Left renal pelvis (tissue), 4 donors: ENCODE measurements at places on chromosomes 7 and 10. TPM values are rescaled to one million over a fixed set of nuclear protein-coding genes. Genes with fewer than 3 reads are reported as not detected.

Gene TAF6
- 69.7 TPM for polyA plus RNA-seq

Gene CALN1
- 1.5 TPM for polyA plus RNA-seq

Gene EN2
- 0.23 TPM for polyA plus RNA-seq

- DNase-seq: no peak
These were observed 323.0 kb upstream of the LRGUK start for GRCh38 chr7:133804127-133804526.

- no peak for DNase-seq
These were observed 113.1 kb downstream of the RNF32 start for GRCh38 chr7:156753630-156754029.

DNA sequence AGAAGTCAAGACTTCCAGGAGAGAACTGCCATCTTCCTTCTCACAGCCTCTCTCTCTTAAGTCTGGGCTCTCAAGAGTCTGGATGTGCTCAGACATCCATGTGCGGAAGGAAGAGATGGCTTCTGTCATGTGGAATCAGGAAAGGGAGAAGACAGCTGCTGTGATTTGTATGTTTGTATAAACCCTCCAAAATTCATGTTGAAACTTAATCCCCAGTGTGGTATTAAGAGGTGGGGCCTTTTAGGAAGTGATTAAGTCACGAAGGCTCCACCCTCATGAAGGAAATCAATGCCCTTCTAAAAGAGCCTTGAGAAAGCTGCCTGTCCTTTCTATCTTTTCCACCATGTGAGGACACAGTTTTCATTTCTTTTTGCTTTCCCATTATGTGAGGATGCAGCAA, 73.9 kb upstream of the PTN start:
- DNase-seq: no peak

GRCh38 chr10:78775891-78776290, 292.9 kb upstream of the ZMIZ1 start:
- DNase-seq: no peak

GRCh38 chr10:89639326-89639725, 5.7 kb downstream of the PANK1 start:
- no peak for DNase-seq

DNA sequence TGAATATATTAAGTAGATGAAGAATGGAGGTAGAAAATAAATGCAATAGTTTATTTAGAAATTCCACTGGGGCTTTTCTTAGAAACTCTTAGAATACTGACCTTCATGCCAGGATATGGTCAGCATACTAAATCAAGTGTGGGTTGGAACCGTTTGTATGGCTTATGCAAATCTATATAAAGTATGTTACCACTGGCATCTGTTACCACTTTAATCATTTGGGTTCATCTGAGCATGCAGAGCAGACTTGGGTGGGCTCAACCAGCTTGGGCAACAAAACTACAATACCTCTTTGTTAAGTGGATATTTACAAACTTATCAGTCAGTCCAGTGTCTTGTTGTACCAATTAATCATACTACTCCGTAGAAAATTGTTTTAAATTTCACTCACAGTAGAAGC, 125.8 kb downstream of the CRPPA start:
- DNase-seq: no peak

- DNase-seq: no peak
These were observed 136.5 kb upstream of the UNC5B start for GRCh38 chr10:71075759-71076472.

DNA sequence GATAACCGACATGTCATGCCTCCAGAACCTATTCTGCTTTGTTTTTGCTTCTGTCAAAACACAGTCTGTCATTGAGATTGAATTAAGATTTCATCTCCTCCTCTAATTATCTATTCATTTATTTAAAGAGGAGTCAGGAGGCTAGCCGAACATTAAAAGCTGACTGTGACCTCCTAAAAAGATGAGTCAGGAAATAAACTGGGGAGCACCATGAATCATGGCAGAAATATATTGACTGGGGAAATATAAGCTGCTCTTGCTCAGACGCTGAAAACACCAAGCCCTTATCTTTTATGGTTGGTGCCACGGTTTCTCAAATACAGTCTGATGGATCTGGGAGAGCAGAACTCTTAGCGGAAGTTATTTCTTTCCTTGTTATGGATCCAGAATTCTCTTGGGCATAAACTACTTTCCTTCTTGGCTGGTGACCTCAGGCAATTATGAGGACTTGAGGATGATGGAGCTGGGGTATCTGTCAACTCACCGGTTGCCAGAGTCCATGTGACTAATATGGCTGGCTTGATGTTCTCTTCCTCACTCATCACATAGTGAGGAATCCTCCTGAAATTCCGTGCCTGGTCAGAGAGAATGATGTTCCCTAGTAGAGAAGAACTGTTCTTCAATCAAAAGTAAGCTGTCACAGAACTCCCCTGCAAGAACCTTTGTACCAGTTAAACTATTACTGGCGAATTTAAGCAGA, 307.6 kb upstream of the PHYHIPL start:
- DNase-seq: no peak

DNA sequence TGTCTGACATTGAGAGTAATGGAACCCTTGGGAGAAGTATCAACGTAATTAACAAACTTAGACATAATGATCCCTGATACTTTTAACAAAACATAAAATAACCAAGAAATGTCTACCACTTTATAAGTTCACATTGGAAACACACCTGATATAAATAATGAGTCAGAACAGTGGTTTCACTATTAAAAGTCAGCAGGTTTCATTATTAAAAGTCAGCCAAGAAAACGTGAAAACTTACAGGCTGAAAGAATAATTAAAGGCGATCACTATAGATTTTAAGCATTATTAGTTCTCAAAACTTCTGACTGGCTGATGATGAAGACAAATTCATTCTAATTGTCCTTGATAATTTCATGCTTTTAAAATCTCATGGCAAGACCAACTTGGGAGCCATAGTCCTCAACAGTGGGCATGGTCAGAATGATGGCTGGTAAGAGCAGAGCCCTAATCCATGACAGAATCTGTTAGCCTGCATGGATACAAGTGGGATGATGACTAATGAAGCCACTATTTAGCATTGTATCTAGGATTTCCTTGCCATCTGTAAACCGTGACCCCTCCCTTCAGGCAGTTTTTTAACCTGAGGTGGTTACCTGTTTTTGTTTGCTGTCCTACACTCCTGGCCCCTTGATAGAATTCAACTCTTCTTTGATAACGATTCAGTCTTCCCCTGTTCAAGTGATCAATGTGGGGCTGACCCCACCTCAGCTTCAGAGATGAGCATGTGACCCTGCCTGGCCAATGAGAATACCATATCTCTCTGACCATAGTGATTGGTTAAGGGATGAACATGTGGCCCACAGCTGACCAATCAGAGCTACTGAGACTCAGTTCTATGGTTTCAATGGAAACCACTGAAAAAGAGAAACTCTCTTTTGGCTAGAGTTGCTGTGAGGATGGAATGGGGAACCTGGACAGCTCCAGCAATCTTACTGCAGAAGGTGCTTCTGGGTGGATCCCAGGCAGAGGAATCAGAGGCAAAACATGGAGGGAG, 151.0 kb downstream of the PLPP4 start:
- DNase-seq: no peak

- DNase-seq: peak; percentile 56
These were observed 11.7 kb downstream of the NOBOX start for GRCh38 chr7:144391823-144392255.

DNA sequence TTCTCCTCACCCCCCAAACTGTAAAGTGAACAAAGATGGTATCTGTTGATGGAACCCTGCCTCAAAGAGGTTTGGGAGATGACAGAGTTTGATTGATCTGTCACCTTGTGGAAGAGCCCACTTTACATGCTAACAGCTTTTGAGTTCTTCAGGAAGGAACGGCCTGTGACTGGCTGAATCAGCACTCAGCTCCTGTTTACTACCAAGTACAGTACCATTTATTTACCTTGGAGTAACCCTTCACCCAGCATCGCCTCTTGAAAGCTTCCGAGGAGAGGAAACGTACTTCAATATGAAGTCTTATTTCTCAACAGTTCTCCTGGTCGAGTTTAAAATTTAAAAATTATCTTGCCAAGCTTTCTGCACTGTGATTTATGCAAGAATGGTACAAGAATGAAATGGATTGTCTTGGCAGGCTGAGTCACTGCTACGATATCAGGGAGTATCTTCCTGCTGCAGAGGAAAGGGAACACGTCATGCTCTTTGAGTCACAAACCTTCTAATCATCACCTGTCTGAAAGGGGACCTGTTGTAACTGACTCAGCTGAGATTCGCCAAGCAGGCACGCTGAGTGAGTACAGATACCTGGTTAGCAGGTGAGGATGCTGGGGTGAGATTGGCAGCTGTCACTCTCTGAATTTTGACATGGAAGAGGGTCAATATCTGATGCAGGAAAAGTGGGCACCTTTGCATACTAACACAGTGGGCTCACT, 30.1 kb downstream of the KLF6 start:
- no peak for DNase-seq
